Activated naive CD8-positive, alpha-beta T cell treated with anti-CD3 and anti-CD28 coated beads, Interleukin-2, amount 10 ng/mL, durations not matched to agents 7 days and 5 days (primary cell): ENCODE measurements at places on chromosomes 16 and 17.

- DNase-seq, result no peak
Observed at GRCh38 chr17:59400858-59401257, 69.4 kb downstream of the YPEL2 start.

DNA sequence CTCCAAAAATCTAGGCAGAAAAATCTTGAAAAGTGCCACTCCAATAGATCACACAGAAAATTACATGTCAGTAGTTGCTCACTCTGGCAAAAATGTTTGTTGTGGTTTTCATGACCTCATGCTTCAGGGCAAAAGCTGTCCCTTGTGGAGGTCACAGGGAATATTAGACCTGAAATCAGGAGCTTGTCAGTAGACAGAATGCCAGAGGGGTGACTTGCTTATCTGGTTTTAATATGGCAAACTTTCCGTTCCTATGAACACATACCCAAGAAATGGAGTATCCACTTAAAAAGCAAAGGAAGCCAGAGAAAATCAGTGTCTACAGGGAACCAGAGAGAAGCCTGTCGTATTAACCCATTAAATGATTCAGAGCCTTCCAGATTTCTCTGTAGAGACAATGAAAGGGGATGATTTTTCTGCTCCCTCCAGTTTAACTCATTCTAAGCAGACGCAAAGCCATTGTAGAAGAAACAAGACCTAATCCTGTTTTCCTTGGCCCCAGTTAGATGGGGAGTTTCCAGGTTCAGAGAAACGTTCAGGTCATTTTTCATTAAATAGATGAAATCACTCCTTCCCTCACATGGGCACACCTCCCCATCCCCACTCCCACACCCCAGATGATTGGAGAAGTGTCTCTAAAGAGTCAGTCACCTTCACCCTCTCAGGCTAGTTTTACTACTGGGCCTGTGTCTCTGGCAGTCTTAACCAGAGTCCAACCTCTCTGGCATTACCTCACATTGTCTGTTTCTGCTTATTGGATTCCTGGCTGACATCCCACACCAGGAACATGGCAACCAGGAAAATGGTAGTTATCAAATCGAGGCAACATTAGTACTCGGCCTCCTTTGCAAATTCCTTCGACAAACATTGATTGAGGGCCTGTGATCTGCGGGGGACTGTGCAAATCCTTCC, 6.0 kb downstream of the SOX9 start:
- DNase-seq, result no peak

GRCh38 chr17:83098241-83099085, 19.1 kb downstream of the METRNL start:
- no peak for DNase-seq

DNA sequence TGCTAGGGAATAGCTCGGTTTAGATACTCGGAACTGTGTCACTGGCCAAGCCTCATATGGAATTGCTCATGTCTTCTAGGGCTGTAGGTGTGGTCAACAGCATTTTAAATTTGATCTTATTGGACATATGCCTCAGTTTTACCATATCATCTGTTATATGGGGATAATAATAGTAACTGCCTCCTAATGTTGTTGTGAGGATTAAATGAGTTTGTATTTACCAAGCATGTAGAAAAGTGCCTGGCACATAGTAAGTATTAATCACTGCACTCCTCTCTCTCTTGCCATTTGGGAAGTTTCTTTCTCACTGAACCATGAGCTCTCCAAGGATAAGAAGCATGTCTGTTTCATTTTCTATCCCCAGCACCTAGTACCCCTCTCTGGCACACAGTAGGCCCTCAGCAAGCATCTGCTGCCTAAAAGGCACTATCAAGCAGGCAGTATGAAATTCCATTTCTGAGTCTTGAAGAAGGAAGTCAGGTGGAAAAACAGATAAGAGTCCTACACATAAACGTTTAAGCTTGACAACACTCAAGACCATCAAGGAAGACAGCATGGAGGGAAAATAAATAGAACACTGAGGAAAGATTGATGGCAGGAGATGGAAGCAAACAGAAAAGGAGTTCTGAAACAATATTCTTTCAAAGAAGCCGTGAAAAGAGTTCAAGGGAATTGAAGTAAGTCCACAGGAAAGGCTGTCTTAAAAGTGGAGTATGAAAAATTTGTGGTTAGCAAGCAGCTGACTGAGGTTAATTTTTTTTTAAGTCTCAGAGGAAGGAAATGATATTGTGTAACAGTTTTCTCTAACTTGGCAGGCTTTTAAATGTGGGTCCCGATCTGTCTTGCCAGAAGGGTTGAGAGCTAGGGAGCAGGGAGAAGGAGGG, 2.2 kb upstream of the ATP6V0A1 start:
- DNase-seq, result no peak

DNA sequence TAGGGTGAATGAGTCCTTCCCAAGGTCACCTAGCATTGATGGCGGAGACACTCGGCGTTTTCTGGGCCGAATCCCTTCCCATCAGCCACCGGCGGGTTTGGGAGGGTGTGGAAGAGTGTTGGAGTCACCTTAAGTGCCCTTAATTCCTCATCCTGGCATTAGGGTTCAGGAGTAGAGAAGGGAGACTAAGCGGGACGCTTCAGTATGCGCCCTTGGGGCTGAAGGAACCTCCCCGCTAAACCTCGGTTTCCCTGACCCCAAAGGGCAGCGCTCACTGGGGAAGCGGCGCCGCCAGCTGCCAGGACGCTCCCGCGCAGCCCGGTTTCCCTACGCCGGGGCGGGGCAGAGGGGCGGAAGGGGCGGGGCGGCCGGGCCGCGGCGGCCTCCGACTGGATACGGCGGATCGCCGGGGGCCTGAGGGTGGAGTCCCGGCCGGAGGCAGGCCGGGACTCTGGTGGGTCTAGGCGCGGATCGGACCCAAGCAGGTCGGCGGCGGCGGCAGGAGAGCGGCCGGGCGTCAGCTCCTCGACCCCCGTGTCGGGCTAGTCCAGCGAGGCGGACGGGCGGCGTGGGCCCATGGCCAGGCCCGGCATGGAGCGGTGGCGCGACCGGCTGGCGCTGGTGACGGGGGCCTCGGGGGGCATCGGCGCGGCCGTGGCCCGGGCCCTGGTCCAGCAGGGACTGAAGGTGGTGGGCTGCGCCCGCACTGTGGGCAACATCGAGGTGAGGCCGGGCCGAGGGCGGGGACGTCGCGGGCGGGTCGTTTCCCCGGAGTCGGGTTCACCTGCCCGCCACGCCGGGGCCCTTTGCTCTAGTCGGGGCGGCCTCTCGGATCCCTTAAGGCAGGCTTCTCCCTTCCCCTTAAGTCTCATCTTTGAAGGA, at the start of gene DHRS11:
Gene DHRS11, plus strand, starts transcription at position 446 of the 882 bp plus-strand sequence. Its CDS starts 131 bp downstream, at position 577.
- peak; percentile 84 for DNase-seq

GRCh38 chr16:57265850-57266530, 18.5 kb downstream of the PLLP start:
- no peak for DNase-seq

DNA sequence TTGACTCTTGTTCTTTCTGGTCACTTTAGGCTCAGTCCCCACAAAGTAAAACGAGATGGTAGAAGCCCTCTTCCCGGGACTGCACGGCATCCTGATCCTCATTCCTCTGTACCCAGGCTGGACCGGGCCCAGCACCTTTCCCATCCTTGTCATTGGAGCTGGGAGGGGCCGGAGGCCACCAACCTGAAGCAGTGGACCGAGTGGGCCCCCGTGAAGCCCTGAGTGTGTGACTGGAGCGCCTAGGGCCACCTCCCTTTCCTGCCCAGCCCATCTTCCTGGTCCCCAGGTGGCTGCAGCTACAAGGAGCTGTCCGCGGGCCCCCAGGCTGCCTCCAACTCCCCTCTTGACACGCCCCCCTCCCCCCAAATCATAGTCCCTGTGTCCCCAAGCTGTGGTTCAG, 17.1 kb upstream of the CD300A start:
- DNase-seq, result no peak

GRCh38 chr17:72875361-72875760, 217.1 kb downstream of the SLC39A11 start:
- no peak for DNase-seq

DNA sequence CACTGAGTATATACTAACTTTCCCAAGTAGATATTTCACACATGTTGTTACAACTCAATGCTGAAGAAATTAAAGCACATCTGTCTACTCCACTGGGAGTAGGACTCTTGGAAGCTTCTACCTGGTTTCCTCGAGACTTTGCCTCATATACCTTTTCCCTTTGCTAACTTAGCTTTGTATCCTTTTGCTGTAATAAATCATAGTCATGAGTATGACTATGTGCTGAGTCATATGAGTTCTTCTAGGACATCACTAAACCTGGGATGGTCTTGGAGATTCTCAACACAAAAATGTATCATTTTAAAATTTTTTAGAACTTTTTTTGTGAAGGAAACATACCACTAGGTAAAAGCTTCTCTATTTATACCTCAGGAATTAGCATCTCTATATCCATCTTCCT, 39.8 kb downstream of the ABCA5 start:
- no peak for DNase-seq
